Activated CD4-positive, CD25-positive, alpha-beta regulatory T cell (primary cell): ENCODE measurements at places on chromosomes 2 and 18.

DNA sequence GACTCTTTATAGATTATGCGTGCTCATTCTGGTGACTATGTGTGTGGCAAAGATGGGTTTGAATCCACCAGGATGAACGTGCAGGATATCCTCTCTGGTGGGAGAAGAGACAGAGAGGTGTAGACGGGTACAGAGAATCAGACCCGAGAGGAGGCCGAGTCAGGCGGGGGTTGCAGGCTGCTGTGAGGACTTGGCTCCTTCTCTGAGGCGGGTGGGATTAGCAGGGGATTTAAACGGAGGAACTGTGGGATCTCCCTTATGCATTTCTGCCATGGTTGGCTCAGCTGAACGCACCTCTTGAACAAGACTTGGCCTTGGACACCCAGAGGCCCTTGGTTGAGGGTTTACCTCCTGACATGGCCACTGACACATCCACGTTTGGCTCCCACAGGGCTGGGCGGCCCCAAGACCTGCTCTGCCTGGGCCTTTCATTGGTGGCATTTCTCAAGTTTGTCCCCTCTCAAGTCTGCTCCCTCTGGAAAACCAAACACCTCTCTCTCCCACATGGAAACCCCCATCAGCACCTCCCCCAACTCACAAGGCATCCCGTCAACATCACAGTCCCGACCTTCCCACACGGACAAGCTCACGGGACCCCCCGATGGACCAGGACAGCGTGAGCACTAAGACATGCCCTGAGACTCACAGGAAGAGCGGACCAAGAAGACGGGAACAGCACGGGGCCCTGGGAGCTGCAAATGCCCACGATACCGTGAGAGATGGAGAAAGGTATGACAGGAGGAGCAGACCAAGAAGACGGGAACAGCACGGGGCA, 158.3 kb downstream of the RTP5 start:
- DNase-seq = no peak

DNA sequence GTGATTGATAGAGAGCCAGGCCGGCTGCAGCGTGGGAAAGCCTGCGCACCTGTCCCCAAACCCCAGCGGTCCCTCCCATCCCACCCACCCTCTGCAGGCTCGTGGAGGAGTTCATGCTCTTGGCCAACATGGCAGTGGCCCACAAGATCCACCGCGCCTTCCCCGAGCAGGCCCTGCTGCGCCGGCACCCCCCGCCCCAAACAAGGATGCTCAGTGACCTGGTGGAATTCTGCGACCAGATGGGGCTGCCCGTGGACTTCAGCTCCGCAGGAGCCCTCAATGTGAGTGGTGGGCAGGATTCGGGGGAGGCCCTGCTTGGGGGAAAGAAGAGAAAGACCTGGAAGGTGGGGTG, 48.9 kb upstream of the ALPP start:
- DNase-seq = no peak

DNA sequence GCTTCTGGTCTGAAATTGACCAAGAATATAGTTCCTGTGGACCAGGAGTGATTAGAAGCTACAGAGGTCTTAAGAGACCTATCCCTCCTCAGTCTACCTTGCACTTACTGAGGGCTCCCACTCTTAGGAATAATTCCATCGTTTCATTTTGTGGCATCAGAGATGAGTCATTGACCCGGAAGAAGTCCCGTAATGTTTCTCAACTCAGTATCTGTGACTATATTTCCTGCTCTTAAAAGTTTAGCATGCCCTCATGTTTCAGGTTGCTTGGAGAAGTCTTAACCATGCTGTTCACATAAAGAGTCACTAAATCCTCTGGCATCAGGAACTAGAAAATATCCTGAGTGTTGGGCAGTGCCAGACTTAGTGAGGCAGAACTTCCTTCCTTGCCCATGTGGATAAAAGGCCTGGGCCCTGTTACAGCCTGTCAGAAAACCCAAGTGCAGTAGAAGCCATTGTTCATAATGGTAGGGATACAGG, at the start of gene IL36A:
Gene IL36A (plus strand): TSS at position 430 of the 480 bp plus-strand sequence. CDS start 413 bp downstream, outside the sequence.
- no peak for DNase-seq

DNA sequence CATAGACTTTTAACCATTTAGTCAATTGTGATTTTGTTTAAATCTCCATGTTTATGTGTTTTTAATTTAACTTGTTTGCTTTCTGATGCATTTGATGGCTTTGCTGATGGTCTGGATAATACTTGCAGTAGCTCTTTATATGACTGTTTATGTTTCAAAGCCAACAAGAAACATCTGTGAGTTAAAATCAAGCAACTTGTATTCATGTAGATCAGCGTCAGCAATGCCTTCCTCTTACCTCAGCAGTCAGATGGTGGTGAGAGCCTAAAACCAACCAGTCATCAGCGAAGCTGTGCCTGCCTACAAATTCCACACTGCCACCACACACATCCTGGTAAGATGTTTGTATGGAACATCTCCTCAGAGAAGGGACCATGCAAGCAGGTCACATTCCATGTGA, 231.9 kb downstream of the PTGR3 start:
- no peak for DNase-seq

- DNase-seq = no peak
Measured at GRCh38 chr2:12433626-12433990, 283.1 kb upstream of the TRIB2 start.

DNA sequence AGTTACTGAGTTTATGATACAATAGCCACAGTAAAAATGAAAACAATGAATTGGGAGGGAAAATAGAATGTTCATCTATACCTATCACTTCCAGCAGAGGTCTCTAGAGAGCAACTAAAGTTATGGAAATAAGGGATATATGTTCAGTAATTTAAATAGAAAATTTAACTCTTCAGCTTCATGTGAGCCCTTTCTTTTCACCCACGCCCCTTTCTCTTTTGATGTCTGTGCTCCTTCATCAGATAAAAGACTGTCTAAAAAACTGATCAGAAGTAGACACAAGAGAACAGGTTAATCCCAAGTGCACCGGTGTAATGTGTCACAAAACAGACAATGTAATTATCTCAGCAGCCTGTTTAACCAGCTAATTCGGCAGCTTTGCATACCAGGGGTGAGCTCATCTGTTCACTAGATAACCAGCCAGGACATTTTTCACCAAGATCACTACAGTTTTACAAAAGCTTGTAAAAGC, 238.5 kb upstream of the ERBB4 start:
- no peak for DNase-seq

- DNase-seq = no peak
Measured at GRCh38 chr2:96897491-96898134, 27.7 kb upstream of the SEMA4C start.

DNA sequence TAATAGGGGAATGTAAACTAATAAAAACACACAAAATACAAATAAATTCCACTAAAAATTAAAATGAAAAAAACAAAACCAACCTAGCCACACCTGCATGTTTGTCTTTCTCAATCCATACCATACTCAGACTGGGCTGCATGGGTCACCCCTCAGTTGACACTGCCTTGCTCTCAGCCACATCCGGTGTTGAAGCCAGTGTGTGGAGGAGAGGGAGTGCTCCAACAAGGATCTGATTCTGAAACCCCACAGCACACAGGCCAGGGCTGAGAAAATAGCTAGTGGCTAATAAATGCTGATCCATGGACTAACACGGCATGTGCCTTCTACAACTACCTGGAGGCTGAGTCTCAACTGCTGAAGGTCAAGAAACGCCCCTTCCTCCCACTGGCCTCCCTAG, 13.7 kb downstream of the RND3 start:
- no peak for DNase-seq

DNA sequence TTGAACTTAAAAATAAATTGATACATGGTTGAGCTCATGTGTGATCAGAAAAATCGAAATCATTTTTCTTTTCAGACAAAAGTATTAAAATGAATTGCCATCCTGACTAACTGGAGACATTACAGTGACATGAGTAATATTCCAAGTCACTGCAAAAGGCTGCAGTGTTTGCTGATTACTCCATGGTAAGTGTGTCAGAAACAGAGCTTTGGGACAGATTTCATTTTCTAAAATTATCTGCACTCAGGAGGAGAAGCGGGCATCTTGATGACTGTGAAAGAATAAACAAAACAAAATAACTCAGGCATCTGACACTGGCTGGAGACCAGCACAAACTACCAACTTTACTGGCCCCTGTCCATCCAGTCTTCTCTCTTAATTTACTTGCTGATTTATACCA, 312.3 kb upstream of the PIK3C3 start:
- DNase-seq = no peak

- DNase-seq = no peak
Measured at GRCh38 chr2:207097278-207097677, 68.5 kb downstream of the KLF7 start.

DNA sequence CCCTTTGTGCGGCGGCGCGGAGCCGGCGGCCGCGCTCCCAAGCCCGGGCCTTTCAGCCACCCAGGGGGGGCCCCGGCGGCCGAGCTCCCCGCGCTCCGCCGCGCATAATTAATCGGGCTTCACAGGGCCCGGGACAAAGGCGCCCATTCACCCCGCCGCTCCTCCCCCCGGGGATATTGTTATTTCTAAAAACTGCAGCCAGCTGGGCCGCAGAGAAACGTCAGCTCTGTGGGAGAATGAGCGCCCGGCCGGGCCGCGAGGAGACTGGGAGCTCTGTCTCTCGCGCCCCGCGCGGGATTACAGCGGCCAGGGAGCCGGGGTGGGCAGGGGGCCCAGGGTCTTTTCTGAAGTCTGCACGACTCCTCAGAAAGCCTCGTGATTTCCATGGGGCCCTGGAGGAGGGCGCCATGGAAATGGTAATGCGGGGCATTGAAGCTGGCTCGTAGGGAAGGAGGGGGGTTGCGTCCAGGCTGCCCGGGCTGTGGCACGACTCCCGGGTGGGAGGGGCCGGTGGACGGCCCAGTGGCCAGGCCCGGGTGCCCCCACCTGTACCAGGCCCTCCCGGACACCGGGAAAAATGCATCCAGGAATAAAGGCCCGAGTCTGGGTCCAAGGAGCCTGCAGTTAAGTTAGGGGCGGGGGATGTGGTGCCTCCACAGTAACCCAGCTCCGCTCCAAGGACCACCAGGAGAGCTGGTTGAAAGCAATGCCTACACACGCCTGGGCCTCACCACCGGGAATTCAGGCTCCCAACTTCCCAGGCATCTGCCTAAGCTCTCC, 125.3 kb downstream of the ZFP36L2 start:
- no peak for DNase-seq

GRCh38 chr2:221969087-221969829, 329.5 kb downstream of the PAX3 start:
- no peak for DNase-seq

GRCh38 chr2:160612266-160612856, 118.8 kb upstream of the RBMS1 start:
- DNase-seq = no peak

DNA sequence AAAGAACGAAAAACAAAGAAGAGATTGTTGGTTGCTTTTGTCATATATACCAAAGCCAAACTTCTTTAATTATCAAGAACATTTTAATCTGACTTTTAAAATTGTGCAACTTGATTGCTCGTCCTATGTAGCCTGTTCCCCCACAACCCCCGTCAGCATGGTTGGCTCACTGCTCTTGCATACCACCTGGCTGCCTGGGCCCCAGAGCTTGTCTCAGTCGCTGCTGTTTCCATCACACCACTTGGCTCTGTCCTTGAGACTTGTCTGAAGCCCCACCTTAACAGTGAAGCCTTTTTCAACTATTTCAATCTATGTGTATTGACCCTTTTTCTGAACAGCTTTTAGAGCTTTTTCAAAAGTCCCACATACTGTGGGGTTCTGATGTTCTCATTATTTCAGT, 270.8 kb downstream of the ZNF407 start:
- no peak for DNase-seq

GRCh38 chr2:122446761-122447160, 691.3 kb downstream of the TSN start:
- DNase-seq = no peak

GRCh38 chr2:85593023-85593422, 2.5 kb upstream of the RNF181 start:
- no peak for DNase-seq

- peak; percentile 30 for DNase-seq
Measured at GRCh38 chr2:72892506-72893173, 5.4 kb downstream of the SPR start.

DNA sequence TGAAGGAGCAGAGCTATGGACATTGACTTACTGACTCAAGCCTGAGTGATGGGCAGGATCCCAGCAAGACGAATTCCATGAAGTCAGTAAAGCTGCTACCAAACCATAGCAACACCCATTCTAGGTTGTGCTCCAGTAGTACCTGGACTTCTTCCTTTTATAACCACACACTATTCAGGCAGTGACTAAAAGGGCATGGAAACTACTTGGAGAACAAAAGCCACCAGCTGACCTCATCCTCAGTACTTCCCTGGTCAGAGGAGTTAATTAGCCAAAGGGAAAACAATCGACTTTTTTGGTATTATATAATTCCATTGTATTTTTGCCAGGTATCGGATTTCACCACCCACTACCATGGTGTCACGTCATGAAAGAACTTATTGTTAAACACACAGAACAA, 237.1 kb downstream of the TTC32 start:
- DNase-seq = no peak

- DNase-seq = no peak
Measured at GRCh38 chr2:26584191-26584590, 57.0 kb downstream of the CIB4 start.

GRCh38 chr2:96305091-96305978, at the start of gene SNRNP200:
Gene SNRNP200, minus strand, starts transcription at chr2:96305546. Its CDS starts 109 bp downstream, at chr2:96305437.
- DNase-seq = peak; percentile 83

DNA sequence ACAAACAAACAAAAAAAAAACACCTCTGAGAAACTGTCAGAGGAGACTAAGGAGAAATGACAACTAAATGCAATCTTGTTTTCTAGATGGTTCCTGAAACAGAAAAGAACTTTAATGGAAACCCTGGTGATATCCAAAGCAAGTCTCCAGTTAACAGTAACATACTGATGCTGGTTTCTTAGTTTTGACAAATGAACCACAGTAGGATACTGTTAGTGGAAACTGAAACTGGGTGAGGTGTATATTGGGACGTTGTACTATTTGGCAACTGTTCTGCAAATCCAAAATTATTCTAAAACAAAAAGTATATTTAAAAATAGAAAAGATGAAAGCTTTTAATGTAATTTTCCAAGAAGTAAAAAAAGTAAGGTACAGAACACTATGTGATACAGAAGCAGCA, 11.4 kb downstream of the SESTD1 start:
- DNase-seq = no peak

- no peak for DNase-seq
Measured at GRCh38 chr2:120348737-120349439, 3.0 kb downstream of the INHBB start.

- DNase-seq = no peak
Measured at GRCh38 chr18:56470406-56471351, 167.7 kb downstream of the TXNL1 start.

DNA sequence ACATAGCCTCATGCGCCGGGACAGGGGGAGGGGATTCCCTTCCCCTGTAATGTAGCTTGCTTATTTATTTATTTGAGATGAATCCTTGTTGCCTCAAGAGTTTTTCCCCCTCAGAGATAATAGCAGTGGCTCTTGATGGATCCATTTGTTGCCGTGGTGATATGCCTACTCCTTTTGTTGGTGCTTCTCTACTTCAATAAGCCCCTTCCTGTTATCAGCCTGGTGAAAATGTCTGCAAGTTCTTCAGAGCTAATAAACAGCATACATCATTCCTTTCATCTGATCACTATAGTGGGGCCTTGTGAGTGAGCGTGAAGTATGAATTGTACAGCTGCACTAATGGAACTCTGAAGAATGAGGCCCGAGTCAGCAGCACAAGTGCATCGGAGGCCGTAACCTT, 19.4 kb downstream of the FZD5 start:
- DNase-seq = no peak
